ENCODE measurements at places on chromosomes 12 and 14.
A peak's percentile ranks its signal among the peaks of the same experiment; 100 is the strongest.

- no peak for DNase-seq
Observed at GRCh38 chr14:64745511-64746091, 41.4 kb downstream of the PLEKHG3 start.

- DNase-seq, result no peak
Observed at GRCh38 chr12:69469854-69470188, 367 bp upstream of the FRS2 start.

- DNase-seq, result peak; percentile 49
Observed at GRCh38 chr14:91149462-91149861, 35.6 kb downstream of the DGLUCY start.

- no peak for DNase-seq
Observed at GRCh38 chr14:65964366-65964765, 521.8 kb upstream of the CCDC196 start.

- no peak for DNase-seq
Observed at GRCh38 chr12:26696613-26697092, 136.3 kb downstream of the ITPR2 start.

- peak; percentile 66 for DNase-seq
Observed at GRCh38 chr12:64714551-64714968, 44.6 kb downstream of the GNS start.

DNA sequence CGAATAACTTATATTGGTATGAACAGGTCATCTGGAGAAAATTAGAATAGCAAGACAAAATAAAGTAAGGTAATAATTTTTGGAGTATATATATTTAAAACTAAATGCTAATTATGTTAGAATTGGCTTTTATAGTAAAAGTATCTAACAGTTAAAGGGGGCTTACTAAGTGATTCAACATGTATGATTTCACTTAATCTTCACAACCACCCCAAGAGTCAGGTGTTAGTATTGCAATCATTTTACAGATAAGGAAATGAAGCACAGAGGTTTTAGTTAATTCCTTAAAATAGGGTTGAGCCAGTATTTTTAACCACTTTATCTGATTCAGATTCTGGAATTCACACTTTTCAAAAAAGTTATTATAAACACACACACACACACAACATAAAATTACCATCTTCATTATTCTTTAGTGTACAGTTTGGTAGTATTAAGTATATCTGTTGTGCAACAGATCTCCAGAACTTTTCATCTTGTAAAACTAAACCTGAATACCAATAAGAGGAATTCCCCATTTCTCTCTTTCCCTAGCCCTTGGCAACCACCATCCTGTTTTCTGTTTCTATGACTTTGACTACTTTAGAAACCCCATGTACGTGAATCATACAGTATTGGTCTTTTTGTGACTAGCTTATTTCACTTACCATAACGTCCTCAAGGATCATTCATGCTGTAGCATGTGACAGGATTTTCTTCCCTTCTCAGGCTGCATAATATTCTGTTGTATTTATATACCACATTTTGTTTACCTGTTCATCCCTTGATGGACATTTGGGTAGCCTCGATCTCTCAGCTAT is 12.5 kb downstream of the A2M start:
- no peak for DNase-seq
